ENCODE measurements at places on chromosomes 16 and 17. TPM values are rescaled to one million over a fixed set of nuclear protein-coding genes. Genes with fewer than 3 reads are reported as not detected.

Gene WNK4
- 0.31 TPM for total RNA-seq

Gene P3H4
- 10.3 TPM for total RNA-seq

Gene SOST
- total RNA-seq: not detected

Gene CACNA1G
- 20.1 TPM for total RNA-seq

Gene BMERB1
- total RNA-seq: 81.6 TPM

Gene NEURL4
- 46.6 TPM for total RNA-seq

Gene SLC47A1
- total RNA-seq: 3.1 TPM

Gene SOX8
- 20.1 TPM for total RNA-seq

Gene MT1M
- 1.4 TPM for total RNA-seq

Gene ZPBP2
- total RNA-seq: not detected
